ENCODE measurements at places on chromosomes 13 and 19. TPM values are rescaled to one million over a fixed set of nuclear protein-coding genes. Genes with fewer than 3 reads are reported as not detected.

DNA sequence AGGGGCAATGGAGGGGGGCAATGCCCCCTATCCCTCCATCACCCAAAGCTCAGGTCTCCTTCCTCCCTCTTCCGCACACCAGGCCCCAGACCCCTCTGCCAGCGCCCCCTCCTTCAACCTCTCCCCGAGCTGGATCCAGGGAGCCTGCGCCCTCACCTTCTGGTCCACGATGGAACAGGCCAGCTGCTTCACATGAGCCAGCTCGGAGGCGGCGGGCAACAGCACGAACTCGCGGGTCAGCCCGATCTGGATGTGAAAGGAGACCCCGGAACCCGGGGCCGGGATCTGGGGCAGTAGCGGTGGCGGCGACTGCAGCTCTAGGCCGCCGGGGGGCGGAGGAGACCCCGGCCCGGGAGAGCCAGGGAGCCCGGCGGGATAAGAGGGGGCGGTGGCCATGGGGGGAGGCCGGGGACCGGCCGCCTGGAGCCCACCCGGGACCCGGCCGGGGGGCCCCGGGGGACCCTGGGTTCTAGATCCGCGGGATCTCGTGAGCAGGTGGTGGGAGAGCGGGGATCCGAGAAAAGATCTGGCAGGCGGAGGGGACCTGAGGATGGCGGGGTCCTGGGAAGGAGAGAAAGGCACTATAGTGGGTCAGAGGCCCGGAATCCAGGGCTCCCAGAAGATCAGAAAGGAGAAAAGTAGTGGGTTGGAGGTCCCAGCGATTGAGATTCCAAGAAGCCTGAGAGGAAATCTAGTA lies 791 bp downstream of the PRKD2 start:
- peak overlapping the region; percentile 79 for H3K4me3 ChIP-seq
- H3K36me3 ChIP-seq: peaks cover 4% of the 10 kb centered on the region
- no peaks in the 10 kb centered on the region for H3K27me3 ChIP-seq
- peak overlapping the region; percentile 38 for H3K27ac ChIP-seq
- H3K4me1 ChIP-seq: peaks cover 15% of the 10 kb centered on the region

GRCh38 chr19:40989453-40989852 lies 1.6 kb upstream of the CYP2B6 start:
- no peak overlapping the region for H3K4me3 ChIP-seq
- H3K4me1 ChIP-seq: no peaks in the 10 kb centered on the region
- peaks cover 3% of the 10 kb centered on the region for H3K27me3 ChIP-seq
- DNase-seq: no peak
- H3K36me3 ChIP-seq: no peaks in the 10 kb centered on the region

- no peaks in the 10 kb centered on the region for H3K36me3 ChIP-seq
- H3K27me3 ChIP-seq: peaks cover 18% of the 10 kb centered on the region
- no peak overlapping the region for H3K27ac ChIP-seq
- DNase-seq: no peak
These were observed 1.5 kb upstream of the C5AR2 start for GRCh38 chr19:47330466-47330869.

- H3K4me1 ChIP-seq: peaks cover 42% of the 10 kb centered on the region
These were observed 4.2 kb upstream of the SPC24 start for GRCh38 chr19:11159598-11160439.

DNA sequence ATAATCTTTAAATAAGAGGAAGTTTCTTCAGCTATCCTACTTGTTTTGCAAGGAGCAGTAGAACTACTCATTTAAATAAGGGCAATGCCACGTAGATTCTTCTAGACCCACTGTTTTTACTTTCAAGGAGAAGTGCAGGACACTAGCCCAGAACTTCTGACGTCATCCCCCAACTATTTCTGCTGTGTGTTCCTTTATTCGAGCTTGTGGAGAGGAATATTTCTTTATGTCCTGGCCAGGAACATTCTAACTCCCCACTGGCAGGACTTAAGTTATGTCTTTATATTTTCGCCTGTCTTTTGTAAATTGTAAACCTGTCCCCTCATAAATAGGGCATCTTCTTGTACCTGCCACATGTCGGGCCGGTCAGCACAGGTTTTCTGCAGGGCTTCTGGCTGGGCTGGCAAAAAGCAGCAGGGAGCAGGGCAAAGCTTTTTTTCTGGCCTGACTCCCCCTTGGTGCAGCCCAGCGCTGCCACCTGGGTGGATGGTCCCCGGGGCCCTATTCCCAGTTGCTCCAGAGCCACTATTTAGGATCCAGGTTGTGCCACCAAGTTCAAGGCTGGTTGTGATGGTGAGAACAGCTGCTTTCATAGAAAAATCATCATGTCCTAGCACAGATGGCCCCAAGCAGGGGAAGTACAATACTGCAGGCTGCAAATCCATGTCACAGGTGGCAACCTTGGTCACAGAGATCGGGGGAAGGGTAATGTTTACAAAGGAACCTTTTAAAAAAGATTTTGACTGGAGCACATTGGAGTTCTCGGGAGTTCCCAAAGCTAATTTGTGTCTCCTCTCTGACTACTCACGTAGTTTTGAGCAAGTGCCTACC lies 1.8 kb downstream of the MBNL2 start:
- DNase-seq: peak; percentile 64
- peaks cover 59% of the 10 kb centered on the region for H3K4me1 ChIP-seq
- peak overlapping the region; percentile 95 for H3K4me3 ChIP-seq
- H3K27me3 ChIP-seq: no peaks in the 10 kb centered on the region

The UPF1 gene
- total RNA-seq: 37.3 TPM

- H3K4me1 ChIP-seq: no peaks in the 10 kb centered on the region
- no peaks in the 10 kb centered on the region for H3K27me3 ChIP-seq
- H3K36me3 ChIP-seq: 0 out of 3 replicates have a peak, but pooled peaks cover 3% of the 10 kb centered on the region
These were observed 17.9 kb downstream of the ZNF101 start for GRCh38 chr19:19686580-19686979.

DNA sequence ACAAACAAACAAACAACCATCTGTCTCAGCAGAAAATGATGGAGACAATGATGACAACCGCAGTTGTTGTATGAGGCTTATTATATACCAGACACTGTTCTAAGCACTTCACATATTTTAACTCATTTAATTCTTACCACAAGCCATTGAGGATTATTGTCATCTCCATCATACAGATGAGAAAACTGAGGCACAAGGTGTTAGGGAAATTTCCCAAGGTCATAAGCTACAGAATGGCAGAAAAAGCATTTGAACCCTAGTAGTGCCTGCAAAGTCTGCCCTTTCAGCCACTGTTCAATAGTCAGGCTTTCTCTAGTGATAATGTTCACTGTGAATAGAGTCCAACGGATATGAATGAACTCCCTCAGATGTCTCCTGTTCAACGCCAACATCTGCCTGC lies 60.1 kb downstream of the GPALPP1 start:
- no peaks in the 10 kb centered on the region for H3K27me3 ChIP-seq
- no peak overlapping the region for H3K4me3 ChIP-seq
- no peak overlapping the region for H3K27ac ChIP-seq
- H3K4me1 ChIP-seq: peaks cover 12% of the 10 kb centered on the region

The GFY gene
- not detected for total RNA-seq

GRCh38 chr13:65921933-65922332 lies 1308.2 kb downstream of the PCDH9 start:
- H3K4me3 ChIP-seq: no peak overlapping the region
- no peaks in the 10 kb centered on the region for H3K36me3 ChIP-seq
- no peaks in the 10 kb centered on the region for H3K27me3 ChIP-seq
- H3K4me1 ChIP-seq: no peaks in the 10 kb centered on the region
- DNase-seq: no peak

The ZNF492 gene
- not detected for total RNA-seq

- no peak overlapping the region for H3K4me3 ChIP-seq
- no peaks in the 10 kb centered on the region for H3K4me1 ChIP-seq
- DNase-seq: no peak
- no peaks in the 10 kb centered on the region for H3K27me3 ChIP-seq
These were observed 16.9 kb downstream of the IZUMO4 start for GRCh38 chr19:2113439-2114211.

The RFXAP gene
- 4.4 TPM for total RNA-seq

GRCh38 chr13:84479656-84480055 lies 597.4 kb upstream of the SLITRK1 start:
- no peaks in the 10 kb centered on the region for H3K27me3 ChIP-seq
- no peak for DNase-seq
- no peaks in the 10 kb centered on the region for H3K4me1 ChIP-seq
- no peak overlapping the region for H3K4me3 ChIP-seq
- H3K27ac ChIP-seq: no peak overlapping the region

The SLC25A41 gene
- total RNA-seq: 0.33 TPM

The SOX1 gene
- total RNA-seq: not detected

GRCh38 chr19:17543986-17544385 lies 11.5 kb upstream of the COLGALT1 start:
- H3K27me3 ChIP-seq: no peaks in the 10 kb centered on the region
- H3K36me3 ChIP-seq: no peaks in the 10 kb centered on the region
- H3K4me3 ChIP-seq: no peak overlapping the region
- no peak for DNase-seq
- peaks cover 37% of the 10 kb centered on the region for H3K4me1 ChIP-seq

- H3K36me3 ChIP-seq: no peaks in the 10 kb centered on the region
- no peak for DNase-seq
- no peak overlapping the region for H3K4me3 ChIP-seq
- H3K27me3 ChIP-seq: no peaks in the 10 kb centered on the region
These were observed 607.5 kb upstream of the KLF12 start for GRCh38 chr13:74741732-74742131.

- H3K36me3 ChIP-seq: no peaks in the 10 kb centered on the region
- no peaks in the 10 kb centered on the region for H3K27me3 ChIP-seq
- DNase-seq: no peak
- H3K4me3 ChIP-seq: no peak overlapping the region
These were observed 269.3 kb downstream of the KCNRG start for GRCh38 chr13:50284540-50284939.

Measured in HepG2 (cell line).